B cell (primary cell): ENCODE measurements at places on chromosomes 11 and 22. TPM values are rescaled to one million over a fixed set of nuclear protein-coding genes. Genes with fewer than 3 reads are reported as not detected.
A peak's percentile ranks its signal among the peaks of the same experiment; 100 is the strongest.

Gene KRTAP5-8
- 0.49 TPM in 1 of 2 replicates, not detected in the other for total RNA-seq

Gene TMEM86A
- total RNA-seq, result 0.58 and 1.1 TPM in 2 replicates

Gene KRTAP5-11
- total RNA-seq, result not detected in 2 replicates

Gene FAM181B
- total RNA-seq, result not detected in 2 replicates

Gene SLC37A4
- 13.2 and 14.3 TPM in 2 replicates for total RNA-seq

Gene SCN4B
- not detected in 2 replicates for total RNA-seq

Gene OSM
- total RNA-seq, result 1.7 and 1.8 TPM in 2 replicates

DNA sequence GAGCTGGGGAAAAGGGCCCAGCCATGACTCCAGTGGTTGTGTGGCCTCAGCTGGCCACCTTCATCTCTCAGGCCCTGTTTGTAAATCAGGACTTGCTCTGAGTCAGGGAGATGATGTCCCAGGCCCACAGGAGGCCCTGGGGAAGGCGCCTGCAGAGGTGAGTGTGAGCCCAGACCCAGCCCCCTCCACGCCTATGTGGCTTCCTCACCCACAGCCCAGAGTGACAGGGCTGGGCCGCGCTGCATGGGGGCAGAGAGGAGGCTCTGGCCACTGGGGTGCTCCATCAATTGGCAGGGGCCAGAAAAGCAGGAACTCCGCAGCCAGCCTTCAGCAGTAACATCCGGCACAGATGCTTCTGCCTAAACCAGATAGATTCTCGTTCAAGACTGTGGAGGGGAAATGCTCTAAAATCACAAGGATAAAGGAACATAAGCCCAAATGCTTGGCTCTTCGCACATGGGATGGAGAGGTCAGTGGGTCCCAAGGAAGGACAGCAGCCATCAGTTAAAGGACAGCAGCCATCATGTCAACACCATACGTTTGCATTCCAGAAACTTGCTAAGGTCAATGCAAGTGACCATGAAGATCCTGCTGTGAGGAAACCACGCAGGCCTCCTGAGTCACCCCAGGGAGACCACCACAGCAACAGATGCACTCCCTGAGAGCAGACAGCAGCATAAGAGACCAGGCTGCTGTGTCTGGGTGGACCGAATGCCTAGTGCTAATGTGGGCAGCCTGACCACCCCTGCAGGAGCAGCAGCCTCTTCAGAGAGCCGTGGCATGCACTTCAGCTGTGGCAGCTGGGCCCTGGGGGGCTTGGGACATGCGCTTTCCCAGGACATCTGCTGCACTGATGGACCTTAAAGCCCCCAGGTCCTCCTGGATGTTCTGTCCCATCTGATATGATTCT, 28.3 kb downstream of the OSBPL5 start:
- H3K4me3 ChIP-seq, result no peak overlapping the region
- no peaks in the 10 kb centered on the region for H3K27me3 ChIP-seq
- no peaks in the 10 kb centered on the region for H3K36me3 ChIP-seq
- no peak for DNase-seq

- no peaks in the 10 kb centered on the region for H3K36me3 ChIP-seq
- H3K4me3 ChIP-seq, result no peak overlapping the region
- DNase-seq, result no peak
- H3K4me1 ChIP-seq, result no peaks in the 10 kb centered on the region
- H3K27me3 ChIP-seq, result no peaks in the 10 kb centered on the region
- H3K27ac ChIP-seq, result no peak overlapping the region
Observed at GRCh38 chr11:129530154-129530895, 154.7 kb downstream of the BARX2 start.

DNA sequence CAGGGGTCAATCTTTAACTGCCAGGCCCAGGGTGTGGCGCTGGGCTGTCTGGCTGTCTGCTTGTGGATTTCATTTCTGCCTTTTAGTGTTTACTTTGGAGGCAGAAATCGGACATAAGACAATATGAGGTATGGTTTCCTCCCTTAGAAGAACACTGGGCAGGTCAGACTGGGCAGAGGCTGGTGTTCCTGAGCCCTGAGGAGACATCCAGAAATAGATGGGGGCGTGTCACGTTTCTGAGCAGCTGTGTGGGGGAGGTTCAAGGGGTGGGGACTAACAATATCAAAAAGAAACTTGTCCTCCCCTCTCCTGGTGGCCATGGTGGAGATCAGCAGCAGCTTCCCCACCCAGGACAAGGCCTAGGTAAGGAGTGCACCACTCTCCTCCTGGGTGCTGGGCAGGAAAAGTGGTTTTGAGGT, at the start of gene ART1:
TSS of gene ART1 (plus strand) at position 312 of the 419 bp plus-strand sequence. CDS start 14,086 bp downstream, outside the sequence.
- peaks cover 26% of the 10 kb centered on the region for H3K27me3 ChIP-seq
- H3K36me3 ChIP-seq, result no peaks in the 10 kb centered on the region
- H3K4me1 ChIP-seq, result peaks cover 14% of the 10 kb centered on the region
- DNase-seq, result no peak
- no peak within 1 kb of the TSS for H3K4me3 ChIP-seq
- no peak within 1 kb of the TSS for H3K27ac ChIP-seq

GRCh38 chr11:104279587-104279986, 115.6 kb upstream of the PDGFD start:
- H3K27ac ChIP-seq, result no peak overlapping the region
- no peak for DNase-seq
- no peaks in the 10 kb centered on the region for H3K27me3 ChIP-seq
- no peaks in the 10 kb centered on the region for H3K4me1 ChIP-seq
- no peak overlapping the region for H3K4me3 ChIP-seq
- H3K36me3 ChIP-seq, result no peaks in the 10 kb centered on the region

- no peak overlapping the region for H3K27ac ChIP-seq
- H3K36me3 ChIP-seq, result no peaks in the 10 kb centered on the region
- H3K4me3 ChIP-seq, result no peak overlapping the region
- H3K27me3 ChIP-seq, result no peaks in the 10 kb centered on the region
- no peaks in the 10 kb centered on the region for H3K4me1 ChIP-seq
Observed at GRCh38 chr11:28826807-28827206, 718.6 kb downstream of the METTL15 start.

DNA sequence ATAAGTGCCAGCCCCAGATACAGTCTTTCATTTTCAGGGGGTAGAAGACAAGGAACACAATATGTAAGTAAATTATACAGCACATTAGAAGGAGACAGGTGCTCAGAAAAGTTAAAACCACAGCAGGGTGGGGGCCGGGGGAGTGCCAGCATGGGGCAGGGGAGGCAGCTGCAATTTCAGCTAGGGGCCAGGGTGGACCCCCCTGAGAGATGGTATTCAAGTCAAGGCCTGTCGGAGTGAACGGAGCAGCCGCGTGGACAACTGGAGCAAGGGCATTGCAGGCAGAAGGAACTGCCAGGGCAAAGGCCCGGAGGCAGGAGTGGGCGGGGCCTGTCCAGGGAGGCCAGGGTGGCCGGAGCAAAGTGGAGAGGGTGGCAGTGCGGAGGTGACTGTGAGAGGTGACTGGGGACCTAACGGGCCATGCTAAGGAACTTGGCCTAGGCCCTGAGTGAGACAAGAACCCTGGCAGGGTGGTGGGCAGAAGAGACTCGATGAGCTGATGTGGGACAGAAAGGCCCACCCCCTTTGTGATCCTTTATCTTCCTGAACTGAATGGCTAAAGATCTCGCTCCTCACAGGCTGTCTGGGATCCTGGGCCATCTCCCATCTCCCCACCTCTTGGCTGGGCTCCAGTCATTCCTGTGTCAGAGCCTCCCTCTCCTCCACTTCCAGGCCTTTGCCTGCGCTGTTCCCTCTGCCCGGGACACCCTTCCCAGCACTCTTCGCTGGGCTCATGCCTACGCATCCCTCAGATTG, 22.4 kb upstream of the FLRT1 start:
- H3K4me3 ChIP-seq, result no peak overlapping the region
- no peaks in the 10 kb centered on the region for H3K4me1 ChIP-seq
- H3K36me3 ChIP-seq, result no peaks in the 10 kb centered on the region

GRCh38 chr11:131839326-131839725, 468.9 kb downstream of the NTM start:
- H3K4me1 ChIP-seq, result no peaks in the 10 kb centered on the region
- no peak overlapping the region for H3K27ac ChIP-seq
- no peaks in the 10 kb centered on the region for H3K36me3 ChIP-seq
- H3K27me3 ChIP-seq, result no peaks in the 10 kb centered on the region
- DNase-seq, result no peak

GRCh38 chr11:77400775-77401449, 73.0 kb downstream of the PAK1 start:
- no peaks in the 10 kb centered on the region for H3K4me1 ChIP-seq
- H3K36me3 ChIP-seq, result no peaks in the 10 kb centered on the region
- no peak for DNase-seq
- H3K4me3 ChIP-seq, result no peak overlapping the region
- H3K27ac ChIP-seq, result no peak overlapping the region

DNA sequence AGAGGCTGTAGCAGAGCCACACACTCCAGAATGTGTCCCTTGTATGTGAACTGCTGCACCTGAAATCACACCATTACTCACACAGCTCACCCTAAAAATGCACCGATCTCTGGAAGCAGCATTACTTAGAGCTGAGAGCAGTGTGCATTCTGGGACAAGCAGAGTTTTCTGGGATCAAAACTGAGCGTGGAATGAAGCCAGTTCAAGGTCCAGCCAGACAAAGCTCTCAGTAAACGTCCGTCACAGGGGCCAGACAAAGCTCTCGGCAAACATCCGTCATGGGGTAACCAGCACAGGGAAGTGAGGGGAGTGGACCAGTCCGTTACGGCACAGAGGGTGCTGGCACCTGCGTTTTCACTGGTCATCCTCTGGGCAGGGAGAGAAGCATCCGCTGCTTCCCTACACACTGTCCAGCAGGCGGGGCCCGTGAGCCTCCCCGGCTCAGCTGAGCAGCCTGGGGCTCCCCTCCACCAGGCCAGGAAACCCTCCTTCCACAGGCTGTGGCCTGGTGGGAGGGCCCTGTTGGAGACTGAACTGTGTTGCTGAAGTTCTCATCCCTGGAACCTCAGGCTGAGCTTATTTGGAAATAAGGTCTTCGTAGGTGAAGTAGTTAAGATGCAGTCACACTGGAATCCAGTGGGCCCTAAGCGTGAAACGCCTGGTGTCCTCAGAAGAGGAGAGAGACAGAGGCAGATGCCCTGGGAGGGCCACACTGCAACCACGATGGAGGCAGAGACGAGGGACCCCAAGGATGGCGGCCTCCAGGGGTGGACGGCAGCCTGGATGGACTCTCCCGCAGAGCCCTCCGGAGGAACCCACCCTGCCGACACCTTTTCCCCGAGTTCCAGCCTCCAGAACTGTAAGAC, 883.9 kb downstream of the BRD1 start:
- no peaks in the 10 kb centered on the region for H3K27me3 ChIP-seq
- no peak overlapping the region for H3K27ac ChIP-seq
- no peaks in the 10 kb centered on the region for H3K4me1 ChIP-seq

DNA sequence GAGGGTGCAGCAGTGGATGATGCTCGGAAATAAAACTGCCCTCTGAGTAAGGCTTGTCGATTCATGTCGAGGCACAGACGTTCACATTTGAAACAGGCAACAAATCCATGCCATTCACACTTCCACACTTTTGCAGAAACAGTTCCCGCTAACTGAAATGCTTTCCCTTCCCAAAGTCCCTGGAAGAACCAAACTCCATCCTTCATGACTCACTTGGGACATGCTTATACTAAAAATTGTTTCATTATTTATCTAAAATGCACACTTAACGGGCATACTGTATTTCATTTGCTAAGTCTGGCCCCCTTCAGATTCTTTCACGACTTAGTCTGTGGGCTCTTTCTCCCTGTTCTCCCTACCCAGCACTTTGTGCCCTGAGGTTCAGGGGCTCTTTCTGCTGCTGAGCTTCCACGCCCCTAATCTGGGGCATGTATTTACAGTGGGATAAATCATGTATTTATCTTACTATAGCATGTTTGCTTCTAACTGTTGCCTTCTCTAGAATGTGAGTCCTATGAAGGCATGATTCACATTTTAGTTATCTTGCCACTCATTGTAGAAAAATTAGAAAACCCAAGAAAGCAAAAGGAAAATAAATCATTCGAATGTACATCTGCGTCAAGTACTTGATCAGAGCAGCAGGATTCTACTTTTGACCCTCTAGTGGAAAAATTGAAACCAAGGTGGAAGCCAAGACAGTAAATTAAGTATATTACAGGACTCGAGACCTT, 12.5 kb downstream of the SCGB1A1 start:
- no peak overlapping the region for H3K27ac ChIP-seq
- H3K36me3 ChIP-seq, result no peaks in the 10 kb centered on the region
- H3K4me3 ChIP-seq, result no peak overlapping the region

DNA sequence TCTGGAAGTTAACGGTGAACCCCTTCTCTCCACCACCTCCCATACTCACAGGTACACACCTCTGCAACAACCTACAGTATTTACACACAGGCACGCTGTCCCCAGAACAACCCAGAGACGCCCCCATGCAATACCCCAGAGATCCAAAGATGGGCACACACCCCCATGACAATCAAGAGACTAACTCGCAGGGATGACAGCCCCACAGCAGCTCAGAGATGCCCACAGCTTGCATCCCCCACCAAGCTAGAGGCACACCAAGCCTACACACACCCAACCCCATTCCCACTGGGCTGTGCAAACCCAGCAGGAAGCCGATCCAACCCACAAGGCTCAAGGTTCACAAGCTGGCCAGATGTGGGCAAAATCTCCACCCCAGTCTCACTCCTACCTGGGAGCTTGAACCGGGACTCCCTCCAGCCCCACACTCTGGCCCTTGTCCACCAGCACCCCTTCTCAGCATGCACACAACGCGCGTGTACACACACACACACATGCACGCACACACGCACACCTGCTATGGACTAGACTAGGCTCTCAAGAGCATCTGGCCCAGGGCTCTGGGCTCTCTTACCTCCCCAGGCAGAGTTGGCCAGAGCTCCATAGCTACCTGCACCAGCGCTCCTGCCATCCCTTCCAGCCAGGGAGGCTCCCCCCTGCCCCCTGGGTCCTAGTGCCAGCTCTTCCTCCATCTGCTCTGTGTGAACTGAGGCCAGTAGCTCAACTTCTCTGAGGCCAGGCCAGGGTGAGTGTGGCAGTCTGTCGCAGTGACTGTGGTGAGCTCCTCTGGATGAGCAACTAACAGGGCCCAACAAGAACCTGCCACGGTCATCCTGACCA, 11.5 kb downstream of the STARD10 start:
- DNase-seq, result peak; percentile 23
- H3K4me3 ChIP-seq, result no peak overlapping the region
- H3K27ac ChIP-seq, result no peak overlapping the region
- H3K36me3 ChIP-seq, result no peaks in the 10 kb centered on the region
- H3K27me3 ChIP-seq, result no peaks in the 10 kb centered on the region

DNA sequence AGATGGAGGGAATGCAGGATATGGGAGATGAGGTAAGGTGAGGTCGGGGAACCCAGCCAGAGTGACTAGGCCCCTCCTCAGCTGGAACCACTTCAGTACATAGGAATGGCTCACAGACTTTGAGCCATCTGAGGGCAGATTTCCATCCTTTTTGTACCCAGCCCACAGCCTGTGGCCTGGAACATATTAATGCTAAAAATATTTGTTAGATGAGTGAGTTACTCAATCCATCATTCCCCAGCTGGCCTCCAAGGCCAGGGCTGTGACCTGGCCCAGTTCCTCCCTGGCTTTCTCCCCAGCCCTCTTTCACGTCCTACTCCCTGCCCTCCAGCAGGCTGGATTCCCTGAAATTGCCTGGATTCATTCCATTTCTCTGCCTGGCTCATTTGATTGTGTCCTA, 57.2 kb upstream of the PRDM11 start:
- DNase-seq, result no peak
- no peak overlapping the region for H3K27ac ChIP-seq
- H3K27me3 ChIP-seq, result no peaks in the 10 kb centered on the region
- no peaks in the 10 kb centered on the region for H3K36me3 ChIP-seq
- H3K4me3 ChIP-seq, result no peak overlapping the region
